ENCODE measurements at places on chromosomes 7 and 10.

DNA sequence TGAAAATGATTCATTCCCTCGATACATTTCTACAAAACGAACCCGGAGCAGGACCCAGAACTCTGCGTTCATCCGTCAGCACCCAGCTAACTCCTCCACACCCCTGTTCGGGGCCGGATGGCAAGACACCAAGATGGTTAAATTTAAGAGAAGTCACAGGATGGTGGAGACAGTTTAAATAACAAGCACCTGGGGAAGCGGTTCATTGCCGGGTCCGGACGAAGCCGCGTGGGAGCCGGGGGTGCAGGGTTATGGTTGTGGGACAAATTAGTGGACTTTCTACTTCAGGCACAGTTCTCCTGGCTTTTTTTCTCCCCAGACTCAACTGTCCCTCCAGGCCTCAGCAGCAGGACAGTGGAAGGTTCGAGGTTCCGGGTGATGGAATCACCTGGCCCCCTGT, 45.4 kb downstream of the ASB13 start:
- no peak for DNase-seq

DNA sequence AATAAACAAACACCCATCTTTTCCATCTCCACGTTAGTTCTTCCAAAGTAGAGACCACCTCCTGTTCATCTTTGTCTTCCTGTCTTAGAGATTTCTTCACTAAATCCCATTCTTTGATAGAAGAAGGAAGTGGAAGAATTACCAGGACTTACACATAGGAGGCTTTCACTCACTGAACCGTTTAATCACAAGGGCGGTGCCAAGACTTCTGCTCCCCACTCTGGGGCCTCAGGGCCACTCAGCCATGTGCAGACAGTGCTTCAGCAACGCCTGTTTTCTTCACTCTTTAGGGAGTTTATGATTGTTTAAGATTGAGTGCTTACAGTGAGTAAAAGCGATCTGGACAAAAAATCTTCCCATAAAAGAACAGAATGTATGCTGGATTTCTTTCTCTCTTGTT, 63.9 kb upstream of the SORCS3 start:
- no peak for DNase-seq

- no peak for DNase-seq
These were observed 255.4 kb upstream of the PITRM1 start for GRCh38 chr10:3427950-3428354.

- no peak for DNase-seq
These were observed 246.2 kb downstream of the MAD1L1 start for GRCh38 chr7:1986366-1987083.

DNA sequence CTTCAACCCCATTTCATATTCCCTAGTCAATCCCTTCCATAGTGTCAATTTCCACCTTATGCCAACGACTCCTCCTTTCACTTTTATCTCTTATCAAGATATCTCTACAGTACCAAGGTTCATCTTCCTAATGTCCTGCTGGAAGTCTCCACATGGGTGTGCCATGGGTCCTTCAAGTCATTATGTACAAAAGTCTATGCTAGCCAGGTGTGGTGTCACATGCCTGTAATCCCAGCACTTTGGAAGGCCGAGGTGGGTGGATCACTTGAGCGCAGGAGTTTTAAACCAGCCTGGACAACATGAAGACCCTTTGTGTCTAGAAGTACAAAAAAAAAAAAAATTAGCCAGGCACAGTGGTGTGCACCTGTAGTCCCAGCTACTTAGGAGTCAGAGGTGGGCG, 47.6 kb downstream of the PRTFDC1 start:
- no peak for DNase-seq

DNA sequence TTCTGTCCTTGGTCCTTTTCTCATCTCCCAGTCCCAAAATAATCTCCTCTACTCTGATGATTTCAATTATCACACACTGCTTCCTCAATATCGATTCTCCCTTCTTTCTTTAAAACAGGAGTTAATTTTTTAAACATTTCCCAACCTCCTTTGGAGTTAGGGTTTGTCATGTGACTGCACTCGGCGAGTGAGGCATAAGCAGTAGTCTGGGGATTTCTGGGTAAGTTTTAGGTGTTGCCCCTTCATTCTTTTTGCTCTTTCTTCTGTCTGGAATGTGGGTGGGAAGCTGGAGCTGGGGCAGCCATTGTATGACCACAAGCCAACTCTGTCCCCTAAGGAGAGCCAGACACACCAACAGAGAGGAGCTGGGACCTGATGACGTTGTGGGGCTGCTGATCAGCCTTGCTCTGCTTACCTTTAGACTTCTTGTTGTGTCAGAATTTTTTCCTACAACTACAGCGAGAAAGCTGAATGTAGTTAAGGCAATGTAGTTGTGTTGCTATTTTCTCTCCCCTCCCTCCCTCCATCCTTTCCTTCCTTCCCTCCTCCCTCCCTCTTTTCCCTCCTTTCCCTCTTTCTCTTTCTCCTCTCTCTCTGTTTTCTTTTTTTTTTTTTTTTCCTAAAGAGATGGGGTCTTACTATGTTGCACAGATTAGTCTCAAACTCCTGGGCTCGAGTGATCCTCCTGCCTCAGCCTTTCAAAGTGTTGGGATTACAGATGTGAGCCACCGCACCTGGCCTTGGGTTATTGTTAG, 6.5 kb upstream of the TSPAN14 start:
- no peak for DNase-seq

DNA sequence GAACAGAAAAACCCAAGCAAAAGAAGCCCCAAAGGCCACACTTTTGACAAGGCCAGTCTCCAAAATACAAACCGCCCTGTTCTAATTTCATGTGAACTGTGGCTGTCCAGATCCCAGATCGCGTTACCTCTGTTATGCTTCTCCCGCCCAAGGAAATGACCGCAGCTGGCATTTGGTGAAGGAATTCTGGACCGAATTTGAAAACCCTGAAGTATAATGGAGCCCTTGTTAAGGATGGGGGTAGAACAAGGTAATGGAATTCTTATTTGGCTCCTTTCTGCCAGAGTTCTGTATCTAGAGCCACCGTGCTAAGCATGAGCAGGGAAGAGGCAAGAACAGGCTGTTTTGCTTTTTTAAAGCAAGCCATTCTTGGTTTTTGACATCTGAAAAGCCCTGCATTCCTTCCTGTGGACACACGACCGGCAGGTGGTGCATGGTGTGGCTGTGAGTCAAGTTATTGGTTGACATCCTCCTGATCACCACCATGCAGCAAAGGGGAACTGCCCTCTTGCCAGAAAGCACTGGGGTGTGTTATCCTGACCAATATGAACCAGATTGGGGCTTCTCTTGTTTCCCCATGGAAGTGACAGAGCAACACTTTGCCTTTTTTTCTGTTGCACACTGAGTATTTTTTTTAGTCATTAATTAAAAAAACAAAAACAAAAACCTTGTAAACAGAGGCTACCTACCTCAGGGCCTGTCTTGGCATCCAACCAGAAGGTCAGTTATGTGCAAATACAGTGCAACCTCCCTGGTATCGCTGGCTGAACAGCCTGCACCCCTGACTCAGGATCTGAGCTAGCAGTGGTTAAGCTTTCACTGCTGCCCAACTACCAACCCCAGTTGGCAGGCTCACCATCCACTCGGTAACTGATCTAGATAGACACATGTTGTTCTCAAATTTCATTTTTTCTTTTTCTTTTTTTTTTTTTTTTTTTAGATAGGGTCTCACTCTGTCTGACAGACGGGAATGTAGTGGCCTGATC, 14.2 kb downstream of the UCMA start:
- peak; percentile 30 for DNase-seq

- no peak for DNase-seq
These were observed 6.2 kb downstream of the PYROXD2 start for GRCh38 chr10:98408799-98409198.

All from HuH-7.5 (cell line).